ENCODE measurements at places on chromosomes 5 and 9.

GRCh38 chr5:82018462-82018861, 46.6 kb downstream of the ATG10 start:
- DNase-seq: no peak

- DNase-seq: no peak
These were observed 6.6 kb downstream of the GALNT10 start for GRCh38 chr5:154196955-154197652.

- no peak for DNase-seq
These were observed 119.5 kb upstream of the CTNND2 start for GRCh38 chr5:12023614-12024241.

DNA sequence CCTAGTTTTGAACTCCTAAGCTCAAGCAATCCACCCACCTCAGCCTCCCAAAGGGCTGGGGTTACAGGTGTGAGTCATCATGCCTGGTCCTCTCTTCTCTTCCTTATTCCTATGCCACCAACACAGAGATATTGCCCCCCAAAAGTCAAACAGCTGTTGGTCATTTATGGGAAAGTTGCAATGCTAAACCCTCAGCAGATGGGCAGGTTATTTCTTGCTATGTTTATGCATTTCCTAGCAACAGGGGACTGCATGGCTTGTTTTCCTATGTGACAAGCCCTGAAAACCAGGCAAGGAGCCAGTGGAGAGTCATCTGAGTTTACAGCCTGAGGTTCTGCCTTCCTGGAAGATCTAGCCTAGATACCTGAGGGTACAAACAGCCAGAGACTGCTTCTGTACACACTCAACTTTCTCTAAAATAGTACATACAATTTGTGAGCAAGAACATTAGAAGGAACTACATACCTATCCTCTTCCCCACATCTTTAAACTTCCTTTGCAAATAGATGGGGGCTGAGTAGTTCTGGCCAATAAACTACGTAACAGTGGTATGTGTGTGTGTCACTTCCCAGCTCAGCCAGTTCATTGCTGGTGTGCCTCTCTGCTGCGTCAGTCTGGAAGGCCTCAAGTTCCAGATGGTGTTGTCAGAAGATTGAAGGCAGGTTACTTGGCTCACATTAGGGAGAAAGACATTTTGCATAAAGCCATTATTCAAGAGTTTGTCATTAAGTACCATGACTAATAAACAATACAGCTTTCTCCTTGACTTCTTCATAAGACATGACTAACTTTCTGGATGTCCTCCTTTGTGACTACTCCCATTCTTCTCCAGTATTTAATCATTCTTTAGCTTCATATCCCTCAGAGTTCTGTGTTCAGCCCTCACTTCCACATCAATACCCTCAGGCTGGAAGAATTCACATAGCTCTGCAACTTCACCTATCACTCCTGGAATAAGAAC, 65.3 kb downstream of the CSNK1A1 start:
- DNase-seq: no peak

- DNase-seq: peak; percentile 10
These were observed 4.1 kb upstream of the TCF7 start for GRCh38 chr5:134110382-134110781.

DNA sequence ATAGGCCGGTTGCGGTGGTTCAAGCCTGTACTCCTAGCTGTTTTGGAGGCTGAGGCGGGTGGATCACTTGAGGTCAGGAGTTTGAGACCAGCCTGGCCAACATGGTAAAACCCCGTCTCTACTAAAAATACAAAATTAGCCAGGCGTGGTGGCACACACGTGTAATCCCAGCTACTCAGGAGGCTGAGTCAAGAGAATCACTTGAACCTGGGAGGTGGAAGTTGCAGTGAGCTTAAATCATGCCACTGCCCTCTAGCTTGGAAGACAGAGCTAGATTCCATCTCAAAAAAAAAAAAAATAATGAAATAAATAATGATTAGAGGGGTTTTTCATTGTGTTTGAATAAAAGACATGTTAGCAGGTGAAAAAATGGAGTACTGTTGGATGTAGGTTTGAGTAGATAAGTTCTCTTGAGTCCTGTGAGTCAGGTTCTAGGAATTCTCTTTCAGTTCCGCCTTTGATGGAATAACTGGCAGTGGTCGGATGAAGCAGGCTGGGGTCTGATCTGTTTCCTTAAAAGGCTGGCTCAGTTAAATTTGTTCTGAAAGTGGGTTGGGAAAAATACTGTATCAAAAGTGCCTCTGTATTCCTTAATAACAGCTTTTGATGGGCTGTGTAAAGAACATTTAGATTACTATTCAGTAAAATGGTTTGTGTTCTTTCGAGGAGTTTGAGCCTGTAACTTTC, 73.2 kb downstream of the AOPEP start:
- no peak for DNase-seq

DNA sequence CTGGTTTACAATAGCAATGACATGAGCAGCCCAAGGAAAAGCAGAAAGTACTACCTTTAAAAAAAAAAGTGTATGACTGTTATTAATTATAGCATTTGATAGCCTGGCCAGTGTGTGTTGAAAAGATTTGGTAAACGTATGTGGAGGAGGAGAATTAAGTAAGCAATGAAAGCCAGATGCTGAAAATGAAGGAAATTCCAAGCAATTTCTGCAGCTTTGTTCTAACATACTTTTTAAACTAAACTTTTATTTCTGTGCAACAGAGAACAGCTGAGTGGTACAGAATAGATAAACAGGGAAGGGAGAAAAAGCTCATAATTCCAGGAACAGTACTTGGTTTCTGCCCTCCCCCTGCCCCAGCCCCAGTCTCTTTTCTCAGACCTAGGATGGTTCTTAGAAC, 252.6 kb downstream of the ADAMTSL1 start:
- no peak for DNase-seq

DNA sequence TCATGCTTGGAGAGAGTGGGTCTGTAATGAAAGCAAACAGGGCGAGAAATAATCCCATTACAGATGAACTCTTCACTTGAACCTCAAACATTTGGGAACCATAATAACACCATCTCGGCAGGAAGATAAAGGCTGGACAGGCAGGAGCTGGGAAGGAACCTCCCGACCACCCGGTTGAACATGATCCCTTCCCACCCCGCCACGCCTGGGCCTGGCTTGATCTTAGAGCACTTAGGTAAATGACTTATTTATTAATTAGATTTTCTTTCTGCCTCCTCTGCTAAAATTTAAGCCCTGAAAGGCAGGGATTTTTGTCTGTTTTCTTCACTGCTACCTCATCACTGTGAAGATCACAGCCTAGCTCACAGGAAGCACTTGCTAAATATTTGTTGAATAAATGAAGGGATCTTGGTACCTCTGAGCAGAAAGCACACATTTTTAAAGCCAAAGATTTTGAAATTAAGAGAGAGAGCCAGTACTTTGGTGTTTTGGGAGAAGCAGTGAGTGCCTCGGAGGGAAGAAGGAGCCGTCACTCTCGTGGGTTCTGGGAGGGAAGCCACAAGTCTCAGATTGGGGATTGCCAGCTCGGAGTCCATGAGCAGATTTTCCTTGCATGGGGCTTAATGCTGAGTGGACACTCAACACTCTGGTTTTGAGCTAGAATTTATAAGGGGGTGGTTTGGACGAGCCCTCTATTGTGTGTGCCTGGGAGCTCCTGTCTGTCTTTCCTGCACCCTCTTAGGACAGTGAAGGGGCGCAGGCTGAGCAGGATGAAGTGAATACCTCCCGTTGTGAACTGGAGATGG, 133.3 kb downstream of the MACROH2A1 start:
- DNase-seq: no peak

DNA sequence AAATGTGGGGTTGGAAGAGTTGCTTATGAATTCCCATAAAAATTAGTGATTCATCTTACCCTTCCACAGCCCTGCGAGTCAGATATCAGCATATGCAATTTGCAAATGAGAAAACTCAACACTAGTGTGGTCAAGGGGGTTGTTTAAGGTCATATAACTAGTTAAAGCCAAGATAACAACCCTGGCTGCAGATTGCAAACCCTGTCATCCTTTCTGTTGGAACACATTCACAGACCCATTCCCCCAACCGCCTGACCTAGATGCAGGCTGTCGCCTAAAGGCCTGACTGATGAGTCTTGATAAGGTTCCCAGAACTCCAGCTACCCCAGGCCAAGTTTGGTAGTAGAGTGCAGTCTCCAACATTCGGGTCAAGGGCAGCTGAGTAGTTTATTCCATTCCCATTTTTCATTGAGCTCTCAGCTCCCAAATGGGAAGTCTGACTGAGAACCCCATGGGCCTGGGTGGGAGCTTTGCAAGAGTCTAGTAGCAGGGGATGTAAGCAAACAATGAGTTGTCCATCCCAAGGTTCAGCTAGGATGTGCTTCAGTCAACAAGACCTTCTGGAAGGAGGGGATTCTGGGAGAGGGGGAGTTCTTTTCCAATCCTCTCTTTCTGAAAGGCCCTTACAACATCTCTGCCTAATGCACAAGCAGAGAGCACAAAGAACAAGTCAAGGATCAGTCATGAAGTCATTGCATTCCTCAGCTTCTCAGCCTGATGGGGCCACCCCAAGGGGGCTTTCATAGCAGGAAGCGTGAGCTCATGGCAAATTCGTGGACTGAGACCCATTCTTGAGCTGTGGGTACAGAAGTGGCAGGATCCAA, 40.3 kb downstream of the ADAM19 start:
- no peak for DNase-seq

GRCh38 chr5:178182158-178182876, 4.9 kb downstream of the GMCL2 start:
- DNase-seq: no peak

- no peak for DNase-seq
These were observed 546.0 kb upstream of the GRAMD2B start for GRCh38 chr5:125877248-125877647.

DNA sequence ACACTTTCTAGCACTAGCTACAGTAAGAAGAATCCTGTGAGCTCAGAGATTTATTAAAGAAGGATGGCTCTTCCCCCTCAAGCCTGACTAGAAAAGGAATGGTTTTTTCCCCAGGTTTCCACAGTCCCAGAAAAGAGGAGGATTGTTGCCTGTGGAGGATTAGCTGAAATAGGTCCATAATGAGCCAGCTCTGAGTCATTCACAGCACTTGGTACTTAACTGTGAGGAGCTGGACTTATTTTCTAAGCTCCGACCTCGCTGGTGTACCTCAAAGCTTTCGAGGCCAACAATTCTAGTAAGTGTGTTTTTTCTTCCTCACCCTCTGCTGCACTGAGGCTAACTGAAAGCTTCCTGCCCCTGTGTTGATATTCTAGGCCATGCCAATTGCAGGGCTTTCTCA, 222.5 kb upstream of the IL12B start:
- no peak for DNase-seq

DNA sequence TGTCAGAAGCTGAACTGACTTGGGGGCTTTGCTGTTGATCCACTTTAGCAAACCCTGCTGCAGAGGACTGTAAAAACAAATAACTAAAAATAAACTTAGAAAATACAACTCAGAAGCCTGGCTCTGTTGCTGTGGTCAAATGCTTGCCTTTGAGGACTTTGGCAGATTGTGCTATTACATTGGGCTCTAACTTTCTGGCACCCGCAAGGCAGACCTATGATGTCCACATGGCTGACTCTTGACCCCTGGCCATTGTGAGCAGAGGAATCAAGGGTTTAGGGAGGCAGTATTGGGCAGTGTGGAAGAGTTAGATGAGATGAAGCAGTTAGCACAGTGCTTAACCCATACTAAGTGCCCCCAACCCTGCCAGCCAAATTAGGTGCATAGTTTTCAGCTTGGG, 34.0 kb downstream of the OTULIN start:
- DNase-seq: no peak

DNA sequence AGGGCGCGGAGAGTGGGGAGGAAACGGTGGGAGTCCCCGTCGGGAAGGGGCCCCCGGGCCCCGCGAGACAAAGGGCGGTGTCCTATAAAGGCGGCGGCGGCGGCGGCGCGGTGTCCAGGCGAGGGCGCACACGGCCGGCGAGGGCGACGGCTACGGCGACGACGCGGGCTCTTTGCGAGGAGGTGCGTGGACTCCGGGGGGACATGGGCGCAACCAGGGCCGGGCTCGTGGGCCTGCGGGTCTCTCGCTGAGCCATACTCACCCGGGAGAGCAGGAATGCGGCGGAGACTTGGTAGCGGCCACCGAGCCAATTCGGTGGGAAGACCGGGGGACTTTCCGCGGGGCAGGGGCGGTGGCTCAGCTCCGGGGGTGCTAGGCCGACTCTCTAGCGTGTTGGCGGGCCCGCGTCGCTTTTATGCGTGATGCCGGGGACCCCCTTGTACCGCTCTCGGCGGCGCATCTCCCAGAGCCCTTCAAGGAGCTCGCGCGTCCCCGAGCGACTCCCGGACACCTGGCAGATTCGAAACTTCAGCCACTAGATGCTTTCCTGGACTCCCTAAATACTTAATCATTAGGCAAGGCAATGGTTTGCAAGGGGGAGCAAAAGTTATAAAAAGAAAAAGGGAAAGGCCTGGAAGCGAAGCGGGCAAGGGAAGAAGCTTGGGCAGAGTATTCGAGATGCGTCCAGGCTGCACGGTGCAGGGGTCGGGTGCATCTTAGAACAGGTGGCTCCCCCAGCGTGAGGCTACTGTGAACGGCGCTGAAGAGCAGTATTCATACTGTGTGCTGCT, 5.9 kb upstream of the TAL2 start:
- no peak for DNase-seq

- DNase-seq: no peak
These were observed 30.4 kb upstream of the MTMR12 start for GRCh38 chr5:32343058-32343672.

- DNase-seq: no peak
These were observed 3.3 kb downstream of the CD274 start for GRCh38 chr9:5453673-5454072.

DNA sequence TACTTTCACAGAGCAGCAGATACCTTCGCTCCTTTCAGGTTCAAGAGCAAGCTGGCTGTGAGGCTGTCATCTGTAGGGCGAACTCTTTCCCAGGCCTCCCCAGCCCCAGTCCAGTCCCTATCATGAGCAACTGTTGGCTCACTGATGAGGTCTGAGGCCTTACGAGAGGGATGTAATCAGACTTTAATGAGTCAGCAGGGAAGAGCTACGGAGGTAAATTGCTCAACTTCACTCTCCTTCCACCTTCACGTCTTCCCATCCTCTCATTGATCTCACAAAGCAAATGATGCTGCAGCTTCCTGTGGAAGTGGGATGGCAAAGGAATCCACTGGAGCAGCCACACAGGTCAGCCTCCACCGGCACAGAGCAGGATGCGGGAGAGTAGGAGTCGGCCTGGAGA, 130.7 kb upstream of the TBCA start:
- DNase-seq: no peak

- no peak for DNase-seq
These were observed 160.2 kb upstream of the DAPK1 start for GRCh38 chr9:87337335-87338087.

GRCh38 chr9:82554381-82554780, 508.6 kb downstream of the RASEF start:
- DNase-seq: no peak

Data from NCI-H187 (cell line).